CD4-positive, alpha-beta T cell treated with Interleukin-15 for 4 hours (primary cell): ENCODE measurements at places on chromosomes 6 and 20.

- DNase-seq = no peak
These were observed 17.1 kb downstream of the FOXF2 start for GRCh38 chr6:1406306-1407072.

- no peak for DNase-seq
These were observed 19.1 kb downstream of the IPCEF1 start for GRCh38 chr6:154337406-154338005.

- no peak for DNase-seq
These were observed 64.9 kb downstream of the RREB1 start for GRCh38 chr6:7172649-7173048.

- no peak for DNase-seq
These were observed 51.6 kb downstream of the CDH4 start for GRCh38 chr20:61303675-61304074.

DNA sequence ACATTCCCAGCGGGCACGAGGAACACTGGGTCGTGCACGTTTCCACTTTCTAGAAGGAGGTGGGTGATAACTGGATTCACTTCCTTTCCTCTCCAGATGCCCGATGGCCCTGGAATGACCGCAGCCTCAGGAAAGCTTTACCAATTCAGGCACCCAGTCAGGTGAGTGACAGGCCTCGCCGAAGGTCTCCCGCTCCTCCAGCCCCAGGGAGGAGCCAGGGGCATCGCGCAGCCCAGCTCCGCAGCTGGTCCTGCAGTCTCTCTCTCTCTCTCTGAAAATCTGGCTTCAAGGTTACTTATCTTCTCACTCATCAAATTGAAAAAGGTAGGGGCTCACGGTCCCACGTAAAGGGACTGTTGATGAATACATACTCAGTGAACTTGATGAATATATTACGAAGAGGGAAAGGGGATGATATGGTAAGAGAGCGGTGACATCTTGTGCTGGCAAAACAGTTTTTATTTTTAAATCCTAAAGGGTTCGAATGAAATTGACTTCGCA, 891 bp downstream of the RIPPLY2 start:
- DNase-seq = no peak

- no peak for DNase-seq
These were observed 130.2 kb downstream of the BTBD3 start for GRCh38 chr20:12047838-12048432.

GRCh38 chr6:40148882-40149573, 214.8 kb upstream of the MOCS1 start:
- DNase-seq = no peak
